ENCODE measurements at places on chromosomes 3 and 15. TPM values are rescaled to one million over a fixed set of nuclear protein-coding genes. Genes with fewer than 3 reads are reported as not detected.

ANXA2 gene
- total RNA-seq = 442 TPM

TMEM207 gene
- total RNA-seq = not detected

CFAP100 gene
- not detected for total RNA-seq

GRM2 gene
- 0.20 TPM for total RNA-seq

FAM81A gene
- 0.27 TPM for total RNA-seq

CISH gene
- total RNA-seq = 43.2 TPM

COL6A5 gene
- not detected for total RNA-seq

PLA2G4F gene
- total RNA-seq = 20.2 TPM

DTX3L gene
- 21.1 TPM for total RNA-seq
